AG04449 (cell line): ENCODE measurements at places on chromosomes 16 and 17.
A peak's percentile ranks its signal among the peaks of the same experiment; 100 is the strongest.

GRCh38 chr16:30414159-30414558 is 6.8 kb downstream of the ZNF771 start:
- DNase-seq, result no peak

DNA sequence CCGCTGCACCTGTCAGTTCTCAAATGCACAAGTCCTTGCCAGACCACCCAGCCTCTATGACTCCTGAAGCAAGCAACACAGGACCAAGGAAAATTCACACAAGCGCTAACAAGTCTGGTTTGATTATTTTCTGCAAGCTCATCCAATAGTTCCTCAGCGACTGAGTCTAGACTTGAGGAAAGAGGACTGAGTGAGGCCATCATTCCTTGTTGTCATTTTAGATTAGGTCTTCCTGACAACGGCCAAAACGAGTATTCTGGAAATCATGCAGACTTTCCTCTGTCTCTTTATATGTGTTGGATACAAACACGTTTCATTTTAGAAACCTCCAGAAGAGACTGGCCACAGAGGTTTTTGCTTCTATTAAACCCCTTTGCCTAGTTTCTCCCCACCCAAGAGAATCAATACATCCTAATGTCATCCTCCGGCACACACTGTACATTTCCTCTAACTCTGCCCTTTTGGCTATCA is 561 bp downstream of the CCDC47 start:
- DNase-seq, result peak; percentile 4

DNA sequence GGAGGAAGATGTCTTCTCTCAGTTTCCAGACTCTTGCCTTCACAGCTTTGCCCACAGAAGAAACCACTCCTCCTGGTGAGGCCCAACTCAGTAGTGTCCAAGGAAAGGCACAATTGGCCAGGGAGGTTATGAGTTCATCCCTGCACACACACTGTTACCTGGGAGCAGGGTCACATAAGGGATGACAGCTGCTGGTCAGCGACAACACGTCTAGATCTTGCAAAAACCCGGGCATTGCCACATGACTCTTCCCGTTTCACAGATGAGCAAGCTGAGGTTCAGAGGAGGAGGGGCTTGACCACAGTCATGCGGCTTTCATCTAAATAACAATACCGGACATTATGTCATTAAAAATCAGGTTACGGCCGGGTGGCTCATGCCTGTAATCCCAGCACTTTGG is 186.0 kb downstream of the COPRS start:
- DNase-seq, result no peak

DNA sequence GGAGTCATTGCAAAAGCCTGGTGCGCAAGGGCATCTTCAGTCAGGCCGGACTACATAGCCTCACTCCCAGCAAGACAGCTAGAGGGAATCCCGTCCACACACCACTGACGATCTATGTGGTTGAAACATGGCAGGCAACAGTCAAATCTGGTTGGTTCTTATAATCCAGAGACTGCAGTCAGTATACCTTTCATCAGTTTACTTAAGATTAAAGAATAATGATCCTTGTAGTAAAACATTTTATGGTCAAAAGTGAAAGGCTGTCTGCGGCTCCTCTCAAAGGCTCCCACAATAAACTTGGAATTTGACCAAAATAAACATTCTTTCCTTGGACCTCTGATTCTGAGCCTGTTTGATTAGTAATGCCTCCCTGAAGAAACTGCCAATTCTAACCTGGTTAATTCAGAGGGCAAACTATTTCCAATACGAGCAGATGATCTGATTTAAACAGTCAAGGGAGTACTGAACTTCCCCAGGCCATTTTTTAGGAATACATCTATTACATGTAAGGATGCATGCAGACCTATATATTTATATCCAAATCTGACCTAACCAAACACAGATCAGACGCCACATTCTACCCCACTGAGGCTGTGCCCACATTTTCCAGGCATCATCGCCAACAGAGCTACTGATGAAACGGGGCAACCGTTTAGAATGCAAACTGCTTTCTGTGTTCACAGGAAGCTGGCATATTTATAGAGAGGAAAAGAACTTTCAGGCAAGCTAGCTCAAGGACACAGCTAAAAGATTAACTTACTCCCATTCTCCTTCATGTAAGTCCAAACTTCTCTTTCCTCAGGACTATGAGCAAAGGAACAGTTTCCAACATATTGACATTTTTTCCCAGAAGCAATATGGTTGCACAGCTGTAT is 15.3 kb upstream of the TXNDC11 start:
- peak; percentile 7 for DNase-seq

DNA sequence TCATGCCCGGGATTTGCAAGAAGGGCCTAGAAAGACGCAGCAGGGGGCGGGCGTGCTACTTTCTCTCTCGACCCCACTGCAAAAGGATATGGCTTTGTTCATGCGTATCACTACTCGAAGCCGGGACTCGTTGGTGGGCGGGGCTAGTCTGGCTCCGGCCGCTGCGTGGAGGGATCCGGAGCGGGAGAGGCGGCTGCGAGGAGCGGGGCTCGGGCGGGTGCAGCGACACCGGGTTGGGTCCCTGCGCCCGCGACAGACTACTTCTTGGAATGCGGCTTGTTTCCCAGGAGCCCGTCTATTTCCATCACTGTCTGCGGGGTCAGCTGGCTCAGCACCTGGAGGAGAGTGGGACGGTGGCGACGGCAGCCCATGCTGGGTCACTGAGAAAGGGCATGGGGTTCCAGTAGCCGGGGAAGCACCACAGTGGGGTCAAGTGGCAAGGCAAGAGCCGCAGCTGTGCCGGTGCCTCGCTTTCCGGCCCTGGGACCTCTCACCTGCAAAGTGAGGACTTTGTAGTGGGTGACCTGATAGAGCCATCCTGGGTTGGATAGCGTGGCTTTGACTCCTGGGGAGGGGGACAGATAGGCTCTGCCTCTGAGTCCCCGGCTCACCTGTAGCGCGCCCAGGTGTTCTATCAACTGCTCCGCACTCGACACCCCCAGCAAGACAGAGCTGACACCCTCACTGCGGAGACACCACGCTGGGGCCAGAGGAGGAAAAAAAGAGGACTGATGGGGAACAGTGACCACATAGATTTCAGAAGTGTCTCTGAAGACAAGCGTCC is 6.6 kb downstream of the KCNAB3 start:
- no peak for DNase-seq

GRCh38 chr16:66309-67182 is 5.9 kb downstream of the RHBDF1 start:
- DNase-seq, result no peak

DNA sequence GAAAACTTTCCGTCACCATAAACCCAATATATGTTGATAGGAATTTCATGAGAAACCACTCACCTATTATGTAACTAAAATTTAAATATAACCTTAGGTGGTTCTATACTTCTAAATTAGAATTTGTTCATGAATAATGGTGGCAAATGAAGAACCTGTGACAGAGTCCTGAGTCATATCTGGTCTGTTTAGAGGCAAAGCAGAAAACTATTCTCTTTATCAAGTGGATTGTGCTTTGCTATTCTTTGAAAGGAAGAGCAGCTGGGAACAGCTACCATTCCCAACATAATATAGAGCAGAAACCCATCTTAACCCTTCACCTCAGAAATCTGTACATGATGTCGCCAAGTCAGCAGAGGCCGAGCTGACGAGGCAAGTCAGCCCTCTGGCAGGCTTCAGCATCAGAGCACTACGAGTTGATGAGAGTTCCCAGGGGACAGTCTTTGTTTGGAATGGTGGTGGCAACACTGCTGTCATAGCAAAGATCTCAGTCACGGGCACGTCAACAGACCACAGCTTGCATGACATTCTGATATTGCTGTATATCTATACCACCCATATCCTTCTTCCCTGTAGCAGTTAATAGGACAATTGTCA is 631.9 kb upstream of the CA10 start:
- DNase-seq, result no peak

- DNase-seq, result no peak
Measured at GRCh38 chr17:82384730-82385481, 13.3 kb downstream of the UTS2R start.

- DNase-seq, result no peak
Measured at GRCh38 chr16:9874219-9874618, 308.0 kb downstream of the GRIN2A start.

- DNase-seq, result no peak
Measured at GRCh38 chr16:30838876-30839471, 52.0 kb upstream of the ZNF629 start.

DNA sequence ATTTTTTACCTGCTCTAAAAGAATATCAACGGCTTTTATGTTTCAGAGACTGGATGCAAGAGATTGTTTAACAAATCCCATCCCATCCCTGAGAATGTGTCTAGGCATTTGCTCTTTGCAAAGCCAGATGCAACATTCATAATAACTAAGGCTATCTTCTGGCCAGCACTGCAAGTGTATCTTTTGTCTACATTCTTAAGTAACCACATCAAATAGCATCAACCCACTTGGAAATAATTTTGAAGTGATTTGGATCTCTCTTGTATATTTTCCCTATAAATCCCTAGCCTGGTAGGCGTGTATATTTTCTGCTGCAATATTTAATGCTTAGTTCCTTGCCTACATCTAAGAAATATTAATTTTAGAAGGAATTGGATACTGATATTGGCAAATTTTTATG is 64.3 kb downstream of the PIGL start:
- peak; percentile 64 for DNase-seq

- DNase-seq, result no peak
Measured at GRCh38 chr17:1312261-1312870, 32.9 kb downstream of the TRARG1 start.

DNA sequence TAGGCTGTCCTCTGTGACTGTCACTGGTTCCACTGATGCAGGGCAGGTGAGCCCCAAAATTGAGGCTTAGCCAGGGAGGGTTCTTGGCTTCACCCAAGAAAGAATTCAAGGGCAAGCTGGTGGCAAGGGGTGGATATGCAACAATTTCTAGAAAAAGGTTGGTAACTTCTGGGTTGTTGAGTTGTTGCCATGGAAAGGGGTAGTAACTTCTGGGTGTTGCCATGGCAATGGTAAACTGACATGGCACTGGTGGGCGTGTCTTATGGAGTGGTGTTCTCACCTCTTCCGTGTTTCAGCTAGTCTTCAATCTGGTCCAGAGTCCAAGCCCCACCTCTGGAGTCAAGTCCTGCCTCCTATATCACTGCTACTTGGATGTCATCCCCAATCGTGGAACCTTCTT is 9.5 kb upstream of the GUCY2D start:
- no peak for DNase-seq

GRCh38 chr16:50548125-50548908 is at the start of gene NKD1:
Gene NKD1, plus strand, starts transcription at chr16:50548396. Its CDS starts 158 bp downstream, at chr16:50548554.
- DNase-seq, result no peak

DNA sequence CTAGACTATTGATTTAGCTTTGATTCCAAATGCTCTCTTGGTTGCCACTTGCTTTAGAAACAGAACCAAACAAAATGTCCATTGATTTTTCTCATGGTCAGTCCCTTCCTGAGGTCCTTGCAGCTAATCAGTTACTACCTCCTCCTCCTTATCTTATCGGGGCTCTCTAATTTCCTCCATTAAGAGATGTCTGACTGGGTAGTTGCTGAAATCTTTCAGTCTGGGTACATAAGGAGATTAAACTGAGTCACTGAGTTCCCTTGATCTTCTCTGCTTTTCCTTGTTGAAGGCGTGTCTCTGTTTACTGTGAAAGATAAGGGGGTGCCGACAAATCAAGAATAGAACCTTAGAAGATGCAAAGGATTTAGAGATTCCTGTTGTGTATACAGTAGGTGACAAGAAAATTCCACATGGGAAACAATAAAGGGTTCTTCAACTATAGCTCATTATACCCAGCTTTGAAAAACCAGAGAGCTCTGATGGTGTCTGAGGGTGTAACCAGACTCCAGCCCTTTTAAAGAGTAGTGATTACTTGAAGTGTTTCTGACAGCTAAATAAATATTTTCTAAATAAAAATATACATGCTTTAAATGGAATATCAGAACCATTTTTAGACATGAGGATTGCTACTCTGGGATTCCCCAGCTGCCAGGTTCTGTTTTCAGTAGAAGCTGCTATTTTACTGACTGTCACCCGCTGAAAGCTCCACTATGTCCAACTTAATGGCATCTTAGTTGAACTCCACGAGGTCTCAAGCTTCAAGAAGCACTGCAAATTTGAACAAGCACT is 791.3 kb upstream of the SOX9 start:
- no peak for DNase-seq
